ENCODE measurements at places on chromosomes 11 and 22.

DNA sequence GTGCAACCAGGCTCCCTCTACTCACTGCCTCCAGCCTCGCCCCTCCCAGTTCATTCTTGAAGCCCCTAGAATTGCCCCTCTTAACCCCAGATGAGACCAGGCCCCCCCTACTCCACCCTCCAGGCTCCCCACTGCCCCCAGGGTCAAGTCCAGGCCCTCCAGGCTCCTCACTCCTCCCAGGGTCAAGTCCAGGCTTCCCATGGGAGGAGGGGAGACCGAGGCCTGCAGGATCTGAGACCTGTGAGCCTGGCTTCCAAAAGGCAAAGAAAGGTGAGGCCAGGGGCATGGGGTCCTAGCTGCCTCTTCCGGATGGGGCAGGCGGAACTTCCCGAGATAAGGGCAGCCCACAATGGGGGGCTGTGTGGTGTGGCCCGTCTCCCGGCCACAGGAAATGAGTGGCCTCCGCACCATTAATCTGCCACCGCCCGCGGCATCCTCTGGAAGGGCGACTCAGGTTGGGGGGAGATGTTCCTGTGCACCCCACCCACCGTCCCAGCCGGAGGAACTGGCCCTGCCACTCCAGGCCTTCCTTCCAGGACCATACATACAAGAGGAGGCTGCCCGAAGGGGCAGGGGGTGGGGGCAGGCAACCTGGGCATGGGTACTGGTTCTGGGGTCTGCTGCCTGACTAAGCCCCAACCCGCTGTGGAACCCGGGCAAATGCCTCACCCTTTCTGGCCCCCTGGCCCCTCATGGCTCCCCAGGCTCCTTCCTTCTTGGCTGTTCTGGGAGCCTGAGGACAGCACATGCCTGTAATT, 35.1 kb upstream of the WNT11 start:
- DNase-seq: no peak

- DNase-seq: no peak
Observed at GRCh38 chr22:24954856-24955255, 2.3 kb downstream of the KIAA1671 start.

DNA sequence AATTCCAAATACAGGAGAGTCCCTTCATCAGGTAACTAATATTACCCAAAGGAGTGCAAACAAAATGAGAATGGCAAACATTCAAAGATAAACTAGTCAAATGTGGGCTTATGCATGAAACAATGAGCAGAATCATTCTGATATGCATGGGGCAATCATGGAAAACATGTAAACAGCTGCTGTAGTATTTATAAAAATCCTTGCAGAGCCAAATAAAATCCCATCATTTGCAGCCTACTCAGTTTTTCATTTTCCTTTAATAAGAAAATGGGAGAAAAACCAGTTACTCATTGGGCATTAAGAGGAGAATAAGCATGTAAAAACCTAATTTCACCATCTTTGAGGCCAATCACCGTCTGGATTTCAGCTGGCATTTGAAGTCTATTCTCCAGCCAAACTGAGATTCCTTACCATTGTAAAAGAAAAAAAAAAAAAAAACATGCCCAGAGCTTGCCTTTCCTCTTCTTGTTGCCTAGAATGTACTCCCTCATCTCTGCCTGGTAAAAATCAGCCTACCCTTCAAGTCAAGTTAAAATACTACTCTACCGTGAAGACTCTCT, 249.1 kb downstream of the TTC28 start:
- no peak for DNase-seq

GRCh38 chr11:73972187-73972586, 10.5 kb downstream of the UCP2 start:
- DNase-seq: no peak

GRCh38 chr11:113389272-113389671, 1.7 kb downstream of the ANKK1 start:
- no peak for DNase-seq

DNA sequence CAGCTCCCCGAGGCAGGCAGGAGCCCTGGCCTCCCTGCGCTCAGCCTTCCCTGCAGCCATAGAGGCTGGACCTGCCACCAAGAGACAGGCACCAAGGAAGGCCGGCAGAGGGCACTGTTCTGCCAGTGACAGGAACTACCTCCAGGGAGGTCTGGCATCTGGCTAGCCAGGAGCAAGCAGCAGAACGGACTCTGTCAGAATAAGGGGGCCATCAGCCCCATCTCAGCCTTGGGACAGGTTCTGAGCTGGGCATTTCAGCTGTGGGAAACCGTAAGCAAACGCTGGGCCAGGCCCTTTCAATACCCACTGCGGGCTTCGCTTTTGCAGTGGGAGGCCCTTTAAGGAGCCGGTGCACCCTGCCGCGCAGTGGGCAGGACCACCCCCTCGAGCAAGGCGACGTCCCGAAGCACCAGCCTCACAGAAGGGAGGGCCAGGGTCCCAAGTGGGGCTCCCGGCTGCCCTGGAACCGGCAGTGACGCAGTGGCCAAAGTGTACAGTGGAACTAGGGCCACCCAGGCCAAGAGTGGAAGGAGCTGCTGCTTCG, 18.2 kb downstream of the IFT27 start:
- DNase-seq: peak; percentile 83

DNA sequence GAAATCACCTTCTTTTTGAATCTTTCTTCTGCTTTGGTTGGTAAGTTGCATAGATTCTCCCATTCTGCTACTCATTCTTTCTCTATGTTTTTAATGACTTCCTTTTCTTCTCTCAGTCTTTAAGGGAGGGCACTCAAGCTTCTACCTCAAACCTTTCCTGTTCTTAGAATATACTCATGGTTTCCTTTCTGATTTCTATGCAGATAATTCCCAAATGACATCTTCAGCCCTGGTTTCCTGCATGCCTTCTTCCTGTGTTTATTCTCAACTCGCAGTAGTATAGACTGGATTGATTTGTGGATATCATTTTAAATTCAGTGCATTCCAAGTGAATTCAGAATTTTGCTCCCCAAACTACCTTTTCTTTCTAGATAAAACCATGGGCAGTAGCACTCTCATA, 803.6 kb downstream of the METTL15 start:
- no peak for DNase-seq

GRCh38 chr11:79244241-79244772, 196.5 kb downstream of the TENM4 start:
- no peak for DNase-seq

DNA sequence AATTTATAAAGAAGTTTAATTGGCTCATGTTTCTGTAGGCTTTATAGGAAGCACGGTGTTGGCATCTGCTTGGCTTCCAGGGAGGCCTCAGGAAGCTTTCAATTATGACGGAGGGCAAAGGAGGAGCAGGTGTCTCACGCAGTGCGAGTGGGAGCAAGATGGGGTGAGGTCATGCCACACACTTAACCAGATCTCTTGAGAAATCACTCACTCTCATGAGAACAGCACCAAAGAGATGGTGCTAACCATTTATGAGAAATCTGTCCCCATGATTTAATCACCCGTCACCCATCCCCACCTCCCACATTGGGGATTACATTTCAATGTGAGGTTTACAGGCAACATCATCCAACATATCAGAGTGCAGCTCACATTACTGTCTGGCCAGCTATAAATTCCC, 103.5 kb downstream of the ARHGAP8 start:
- no peak for DNase-seq

DNA sequence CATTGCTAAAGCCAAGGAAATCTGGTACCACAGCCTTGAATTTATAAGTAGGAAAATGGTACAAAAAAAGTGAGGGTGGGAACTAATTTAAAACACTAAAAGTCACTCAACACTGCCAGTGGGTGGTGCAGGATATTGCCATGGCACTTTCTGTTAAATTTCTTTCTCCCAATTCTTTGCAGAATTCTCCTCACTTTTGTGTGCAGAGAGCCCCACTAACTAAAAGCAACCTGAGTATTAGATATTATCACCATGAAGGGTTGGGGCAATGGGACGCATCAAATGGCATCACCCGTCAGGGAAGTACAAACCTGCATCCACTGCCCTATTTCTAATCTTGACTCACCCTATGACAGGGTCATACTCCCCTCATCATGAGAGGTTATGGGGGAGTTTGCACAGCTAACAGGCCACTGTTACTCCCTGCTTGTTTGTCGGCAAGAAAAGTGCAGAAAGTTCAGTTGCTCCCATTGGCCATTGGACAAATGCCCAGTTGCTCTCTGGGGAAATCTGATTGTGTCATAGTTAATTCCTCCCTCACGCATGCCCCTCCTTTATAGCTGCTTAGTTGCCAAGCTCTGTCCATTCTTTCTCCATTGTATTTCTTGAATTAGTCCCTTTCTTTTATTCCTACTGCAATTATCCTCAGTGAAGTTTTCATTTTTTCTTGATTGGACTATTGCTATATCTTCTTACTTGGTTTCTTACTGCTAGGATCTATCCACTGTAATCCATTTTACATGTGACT, 93.8 kb upstream of the BLID start:
- DNase-seq: no peak

DNA sequence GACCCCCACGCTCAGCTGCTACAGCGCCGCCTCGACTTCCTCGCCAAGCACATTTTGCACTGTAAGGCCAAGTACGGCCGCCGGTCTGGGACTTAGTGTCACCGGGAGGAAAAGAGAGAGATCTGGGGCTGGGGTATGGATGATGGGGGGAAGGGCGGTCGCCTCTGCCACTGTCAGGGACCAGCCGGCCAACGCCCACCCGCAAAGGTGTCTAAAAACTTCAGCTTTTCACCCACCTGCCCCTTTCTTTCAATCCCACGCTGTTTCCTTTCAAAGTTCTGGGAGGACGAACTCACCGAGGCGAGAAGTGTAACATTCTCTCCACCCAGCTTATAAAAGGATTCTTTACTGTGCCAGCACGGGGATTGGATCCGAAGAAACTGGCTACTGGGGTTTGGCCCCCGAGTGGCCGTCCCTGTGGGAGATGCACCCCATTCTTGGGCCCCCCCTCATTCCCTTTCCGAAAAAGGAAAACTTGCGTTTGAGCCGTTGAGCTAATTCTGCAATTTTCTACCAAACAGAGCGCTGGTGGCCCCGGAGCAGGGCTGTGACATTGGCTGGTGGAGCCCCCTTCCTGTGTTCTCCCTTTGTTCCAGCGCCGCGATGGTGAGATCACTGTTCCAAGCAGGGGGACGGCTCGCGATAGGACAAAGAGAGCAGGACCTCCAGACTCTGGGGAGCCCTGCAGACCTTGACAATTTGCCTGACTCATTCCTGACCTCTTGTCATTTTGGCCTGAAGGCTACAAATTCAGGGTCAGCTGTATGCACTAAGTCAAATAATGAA, 1.8 kb downstream of the FJX1 start:
- no peak for DNase-seq

GRCh38 chr11:11293798-11294550, 59.1 kb downstream of the CSNK2A3 start:
- no peak for DNase-seq

DNA sequence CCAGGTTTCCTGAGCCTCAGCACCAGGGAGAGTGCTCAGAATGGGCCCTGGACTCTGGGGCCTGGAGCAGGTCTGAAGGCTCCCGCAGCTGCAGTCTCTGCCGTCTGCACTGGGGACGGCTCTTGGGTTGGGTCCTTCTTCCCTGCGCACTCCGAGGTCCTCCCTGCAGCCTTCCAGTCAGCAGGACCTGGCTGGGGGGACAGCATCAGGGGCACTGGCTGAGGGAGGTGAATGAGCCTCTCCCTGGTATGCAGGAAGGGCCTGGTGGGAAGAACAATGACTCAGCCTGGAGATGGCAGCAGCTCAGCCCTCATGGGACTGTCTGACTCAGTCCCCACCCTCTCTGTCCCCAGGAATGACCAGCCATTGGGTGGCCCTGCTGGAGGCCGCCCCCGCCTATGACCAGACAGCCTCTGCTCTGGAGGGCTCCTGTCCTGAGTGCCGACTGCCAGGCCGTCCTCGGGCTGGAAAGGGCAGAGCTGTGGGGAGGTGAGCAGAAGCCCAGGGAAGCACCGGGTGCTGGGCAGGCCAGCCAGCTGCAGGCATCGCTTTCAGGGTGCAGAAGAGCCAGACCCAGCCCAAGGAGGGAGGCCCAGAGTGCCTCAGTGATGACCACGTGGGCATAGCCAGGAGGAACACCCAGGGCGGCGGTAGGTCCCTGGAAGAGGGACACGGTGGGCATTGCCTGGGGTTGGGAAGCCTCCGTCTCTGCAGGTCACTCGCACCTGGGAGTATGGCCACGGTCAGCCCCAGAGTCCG, 455.0 kb downstream of the BRD1 start:
- no peak for DNase-seq

DNA sequence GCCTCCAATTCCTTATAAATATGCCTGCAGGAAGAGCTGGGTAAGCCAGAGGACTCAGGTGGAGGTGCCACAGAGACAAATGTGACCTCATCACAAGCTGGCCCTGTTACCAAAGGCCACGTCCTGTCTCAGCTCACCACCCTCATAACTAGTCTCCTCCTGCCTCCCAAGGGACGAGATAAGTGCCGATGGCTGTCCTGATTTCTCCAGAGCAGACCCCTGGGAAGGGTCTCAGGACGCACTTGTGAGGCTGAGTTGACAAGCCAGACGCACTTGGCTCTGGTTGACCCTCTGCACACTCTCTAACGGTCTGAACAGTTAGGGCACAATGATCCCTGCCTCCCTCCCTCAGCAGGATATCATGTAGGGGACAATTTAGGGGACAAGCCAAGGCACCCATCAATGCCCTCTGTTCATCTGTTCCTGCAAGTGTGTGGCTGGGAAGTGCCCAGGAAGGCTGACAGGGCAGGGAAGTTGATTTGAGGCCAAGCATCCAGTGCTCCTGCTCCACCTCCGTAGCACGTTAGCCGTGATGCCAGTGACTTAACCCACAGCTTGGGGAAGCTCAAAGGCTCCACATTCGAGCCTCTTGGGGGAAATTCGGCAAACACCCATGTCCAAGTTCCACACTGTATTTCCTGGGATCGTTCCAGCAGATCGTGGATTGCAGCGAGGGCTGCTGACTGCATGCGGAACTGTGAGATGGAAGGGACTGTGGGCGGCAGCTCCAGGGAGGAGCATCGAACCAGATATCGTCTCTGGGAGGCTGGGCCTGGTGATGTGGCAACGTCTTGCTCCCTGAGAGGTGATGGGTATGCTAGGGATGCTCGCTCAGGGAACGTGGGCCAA, 2.8 kb downstream of the SMIM38 start:
- DNase-seq: no peak

DNA sequence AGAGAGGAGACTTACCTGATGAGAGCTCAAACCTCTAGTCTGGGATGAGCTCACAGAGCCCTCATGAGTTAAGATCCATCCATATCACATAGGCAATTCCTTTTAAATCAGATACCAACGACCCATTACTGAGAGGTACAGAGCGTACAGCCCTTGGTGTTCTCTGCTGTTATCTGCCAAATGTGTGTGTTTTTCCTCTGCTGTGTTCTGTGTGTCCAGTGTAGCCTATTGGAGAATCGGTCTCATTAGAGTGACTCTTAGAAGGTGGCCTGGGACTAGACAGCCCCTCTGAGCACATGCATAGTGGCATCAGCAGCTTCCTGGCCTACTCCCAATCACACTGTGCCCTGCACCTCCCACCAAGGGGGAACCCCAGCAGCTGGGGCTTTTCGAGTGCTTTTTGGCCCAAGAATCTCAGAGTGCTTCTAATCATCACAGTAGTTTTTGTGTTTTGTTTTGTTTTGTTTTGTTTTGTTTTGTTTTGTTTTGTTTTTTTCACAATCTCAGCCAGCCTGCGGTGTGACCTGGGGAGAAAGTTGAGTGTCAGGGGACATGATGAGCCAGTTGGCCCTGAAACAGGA, 25.4 kb downstream of the TP53AIP1 start:
- no peak for DNase-seq
